ENCODE measurements at places on chromosomes 3 and 15. TPM values are rescaled to one million over a fixed set of nuclear protein-coding genes. Genes with fewer than 3 reads are reported as not detected.

Gene NR1I2
- 0.14 TPM for total RNA-seq

DNA sequence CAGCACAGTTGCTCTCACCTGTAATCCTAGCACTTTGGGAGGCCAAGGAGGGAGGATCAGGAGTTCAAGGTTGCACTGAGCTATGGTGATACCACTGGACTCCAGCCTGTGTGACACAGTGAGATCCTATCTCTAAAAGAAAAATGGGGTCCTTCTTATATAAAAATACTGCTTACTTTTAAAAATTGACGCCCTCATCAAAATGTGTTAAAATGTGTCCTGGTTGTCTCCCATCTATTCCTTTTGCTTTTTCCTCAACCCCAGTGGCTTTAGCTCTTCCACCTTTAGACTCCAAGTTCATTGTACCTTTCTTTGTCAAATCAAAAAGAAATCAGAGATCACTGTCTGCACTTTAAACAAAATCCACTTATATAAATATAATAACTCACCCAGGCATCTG, 60.3 kb upstream of the GPD1L start:
- DNase-seq: no peak

DNA sequence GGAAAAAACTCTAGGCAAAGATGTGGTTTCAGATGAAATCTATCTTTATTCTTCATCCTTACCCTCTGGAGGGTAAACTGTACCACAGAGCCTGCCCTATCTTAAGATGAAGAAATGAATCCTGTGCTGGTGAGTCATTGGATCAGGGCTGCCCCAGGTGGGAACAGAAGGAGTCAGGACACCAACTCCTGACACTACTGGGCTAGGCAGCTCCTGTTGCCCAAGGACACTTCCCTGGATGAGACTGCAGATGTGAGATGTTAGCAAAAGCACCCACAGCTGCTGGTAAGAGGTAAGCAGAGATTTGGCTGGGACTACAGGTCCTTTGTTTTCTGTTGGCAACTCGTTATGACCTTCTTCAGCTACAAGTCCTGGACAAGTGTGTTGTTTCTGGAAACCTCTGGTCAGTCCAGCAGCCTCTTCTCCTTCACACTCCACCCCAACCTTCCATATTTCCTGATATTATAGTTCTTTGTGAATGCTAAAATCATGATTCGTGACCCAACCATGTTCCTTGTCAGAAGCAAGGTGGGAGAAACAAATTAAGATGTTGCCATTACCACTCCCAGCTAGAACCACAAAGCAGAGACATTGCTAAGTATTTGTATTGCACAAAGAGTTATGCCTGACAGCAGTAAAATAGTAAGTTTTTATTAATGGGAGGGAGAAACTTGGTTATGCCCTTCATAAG, 104.2 kb upstream of the TGFBR2 start:
- no peak for DNase-seq

DNA sequence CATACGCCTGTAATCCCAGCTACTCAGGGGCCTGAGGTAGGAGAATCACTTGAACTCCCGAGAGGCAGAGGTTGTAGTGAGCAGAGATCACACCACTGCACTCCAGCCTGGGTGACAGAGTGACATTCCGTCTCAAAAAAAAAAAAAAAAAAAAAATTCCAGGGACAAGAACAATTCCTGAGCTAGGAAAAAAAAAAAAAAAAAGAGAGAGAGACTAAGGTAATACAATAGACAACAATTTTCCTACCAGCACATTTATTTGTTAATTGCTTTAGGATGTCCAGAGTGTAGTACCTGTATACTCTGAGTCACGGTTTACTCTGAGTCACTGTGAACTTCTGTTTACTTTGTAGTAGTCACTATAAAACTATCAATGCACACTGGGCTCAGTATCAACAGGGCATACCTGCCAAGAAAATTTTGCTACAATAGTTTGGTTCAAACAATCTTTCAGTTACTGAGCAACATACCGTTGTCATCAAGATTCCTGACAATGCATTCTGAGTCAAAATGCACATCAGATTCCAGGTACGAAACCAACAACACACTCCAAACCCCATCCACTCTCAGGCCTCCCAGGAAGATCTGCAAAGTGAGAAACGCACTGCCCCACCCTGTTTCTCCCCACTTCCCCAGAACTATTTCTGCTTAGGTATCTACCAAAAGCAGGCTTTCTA, 28.3 kb downstream of the IGF2BP2 start:
- no peak for DNase-seq

Gene MAGI1
- 5.1 TPM for total RNA-seq

Gene EPHB3
- 1.3 TPM for total RNA-seq

DNA sequence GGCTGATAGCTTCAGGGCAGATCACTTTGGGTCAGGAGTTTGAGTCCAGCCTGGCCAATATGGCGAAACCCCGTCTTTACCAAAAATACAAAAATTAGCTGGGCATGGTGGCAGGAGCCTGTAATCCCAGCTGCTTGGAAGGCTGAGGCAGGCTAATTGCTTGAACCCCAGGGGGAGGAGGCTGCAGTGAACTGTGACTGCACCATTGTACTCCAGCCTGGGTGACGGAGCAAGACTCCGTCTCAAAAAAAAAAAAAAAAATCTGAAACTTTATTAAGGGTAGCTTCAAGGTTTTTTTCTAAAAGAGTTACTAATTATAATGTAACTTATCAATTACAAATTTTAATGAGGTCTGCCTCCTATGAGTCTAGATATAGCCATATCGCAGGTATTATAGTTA, 5.1 kb downstream of the NECTIN3 start:
- DNase-seq: no peak

DNA sequence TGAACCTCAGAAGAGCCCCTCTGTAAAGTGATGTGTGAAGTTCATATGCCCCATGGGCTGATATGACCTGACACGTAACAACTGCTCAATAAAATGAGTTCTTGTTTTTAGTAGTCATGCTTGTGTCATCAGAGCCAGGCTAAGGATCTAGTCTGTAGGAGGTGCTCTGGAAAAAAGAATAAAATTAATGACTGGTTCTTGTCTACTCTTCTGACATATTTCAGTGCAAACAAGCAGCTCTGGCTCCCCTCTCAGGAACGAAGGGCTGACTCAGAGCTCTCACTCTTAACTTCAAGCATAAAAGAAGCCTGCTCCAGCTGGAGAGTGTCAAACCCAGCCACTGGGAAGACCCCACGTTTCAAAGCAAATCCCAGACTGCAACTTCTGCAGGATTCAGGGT, 77.0 kb downstream of the LRIG1 start:
- DNase-seq: no peak

- no peak for DNase-seq
Observed at GRCh38 chr3:194351080-194351672, at the start of gene CPN2. Gene CPN2, minus strand, starts transcription at chr3:194351328. Its CDS starts 8,626 bp downstream, at chr3:194342702.

DNA sequence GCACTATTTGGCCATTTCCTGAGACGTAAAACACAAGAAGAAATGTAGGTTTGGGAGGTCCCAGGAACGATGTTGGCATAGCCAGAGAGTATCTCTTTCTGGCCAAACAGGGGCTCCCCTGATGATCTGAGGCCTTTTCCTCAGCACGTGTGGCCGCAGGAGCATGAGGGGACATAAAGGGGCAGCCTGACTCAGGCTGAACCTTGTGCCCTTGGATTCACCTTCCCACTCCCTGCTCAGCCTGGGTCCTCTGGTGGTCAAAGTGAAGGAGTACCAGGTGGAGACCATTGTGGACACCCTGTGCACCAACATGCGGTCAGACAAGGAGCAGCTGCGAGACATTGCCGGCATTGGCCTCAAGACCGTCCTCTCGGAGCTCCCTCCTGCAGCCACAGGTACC, 10.6 kb downstream of the CAND2 start:
- DNase-seq: no peak

Gene CLDN11
- 0.47 TPM for total RNA-seq

All from thymus (tissue), 14 donors.